ENCODE measurements at places on chromosomes 1 and 21.

DNA sequence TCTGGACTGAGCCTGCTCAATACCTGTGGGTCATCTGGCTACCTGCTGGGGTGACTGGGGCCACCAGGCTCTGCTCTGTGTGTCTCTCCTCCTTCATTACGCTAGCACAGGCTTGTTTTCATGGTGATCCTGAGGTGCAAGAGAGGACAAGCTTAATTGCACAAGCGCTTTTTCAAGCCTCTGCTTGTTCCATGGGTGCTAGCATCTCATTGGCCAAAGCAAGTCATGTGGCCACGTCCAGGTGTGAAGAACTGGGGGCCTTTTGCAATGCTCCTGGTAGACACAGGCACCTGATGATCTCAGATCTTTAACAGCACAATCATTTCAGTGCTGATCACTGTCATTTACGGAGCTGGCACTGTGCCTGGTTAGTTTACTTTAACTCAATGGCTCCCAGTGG, 114.6 kb downstream of the KAZN start:
- DNase-seq: no peak

GRCh38 chr1:234499119-234499942, 20.4 kb upstream of the TARBP1 start:
- peak; percentile 99 for DNase-seq

GRCh38 chr1:248834343-248834940, 3.6 kb upstream of the ZNF672 start:
- DNase-seq: peak; percentile 62

GRCh38 chr1:53378061-53378460, 50.2 kb upstream of the LRP8 start:
- peak; percentile 43 for DNase-seq

- DNase-seq: no peak
Observed at GRCh38 chr1:64482128-64482527, 12.2 kb downstream of the CACHD1 start.
